Skeletal muscle cell (primary cell): ENCODE measurements at places on chromosomes 2 and 18.
A peak's percentile ranks its signal among the peaks of the same experiment; 100 is the strongest.

GRCh38 chr18:51082571-51083267 lies 52.7 kb downstream of the SMAD4 start:
- no peak for DNase-seq

GRCh38 chr2:33475224-33476130 lies 972 bp upstream of the RASGRP3 start:
- DNase-seq = no peak

DNA sequence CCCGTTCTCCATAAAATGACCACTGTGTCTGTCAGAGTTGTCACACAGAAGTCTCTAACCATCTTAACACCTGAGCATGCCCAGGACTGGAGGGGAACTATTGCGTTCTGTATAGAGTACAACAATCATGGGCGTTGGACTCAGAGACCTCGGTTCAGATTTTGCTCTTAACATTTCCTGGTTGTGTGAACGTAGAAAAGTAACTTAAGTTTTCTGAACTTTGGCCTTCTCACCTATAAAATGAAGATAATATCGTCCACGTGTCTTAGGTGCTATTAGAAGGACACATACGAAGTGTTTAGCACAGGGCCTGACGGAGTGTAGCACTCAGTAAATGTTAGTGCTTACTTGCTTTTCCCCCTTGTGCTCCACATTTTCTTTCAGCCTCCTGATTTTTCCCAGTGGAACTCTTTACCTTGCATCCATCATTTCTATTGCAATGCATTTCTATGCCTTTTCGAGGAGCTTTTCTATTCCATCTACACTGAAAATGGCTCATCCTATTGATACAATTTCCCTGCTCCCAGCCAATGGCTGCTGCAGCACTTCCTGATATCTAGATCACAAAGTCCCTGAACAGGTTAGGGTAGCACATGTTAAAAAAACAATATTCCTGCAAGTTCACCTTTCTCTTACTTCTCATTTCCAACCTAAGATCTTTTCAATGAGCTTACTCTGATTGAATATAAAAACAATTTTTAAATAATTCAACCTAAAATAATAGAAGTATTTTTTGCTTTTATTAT lies 22.7 kb downstream of the DPP10 start:
- DNase-seq = no peak

GRCh38 chr2:97766567-97766966 lies 53.2 kb downstream of the ZAP70 start:
- DNase-seq = no peak

DNA sequence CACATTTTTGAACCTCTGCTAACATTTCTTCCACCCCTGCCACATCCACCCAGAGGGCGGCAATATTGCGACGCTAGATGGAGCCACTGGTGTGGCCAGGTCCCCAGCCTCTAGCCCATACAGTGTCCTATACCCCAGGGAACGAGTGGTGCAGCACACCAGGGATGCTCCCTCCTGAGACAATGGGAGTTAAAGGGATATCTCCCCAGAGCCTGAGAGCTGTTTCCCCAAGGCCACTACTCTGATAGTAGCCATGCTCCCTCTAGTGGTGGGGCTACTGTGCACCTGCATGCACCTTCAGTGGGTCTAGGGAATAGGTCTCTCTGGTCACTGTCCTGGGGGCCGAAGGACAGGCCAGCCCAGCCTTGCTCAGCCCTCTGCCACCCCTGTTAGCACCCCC lies 336.4 kb upstream of the FSHR start:
- no peak for DNase-seq

- peak; percentile 60 for DNase-seq
These were observed 236.1 kb downstream of the CDH20 start for GRCh38 chr18:61569176-61569892.

DNA sequence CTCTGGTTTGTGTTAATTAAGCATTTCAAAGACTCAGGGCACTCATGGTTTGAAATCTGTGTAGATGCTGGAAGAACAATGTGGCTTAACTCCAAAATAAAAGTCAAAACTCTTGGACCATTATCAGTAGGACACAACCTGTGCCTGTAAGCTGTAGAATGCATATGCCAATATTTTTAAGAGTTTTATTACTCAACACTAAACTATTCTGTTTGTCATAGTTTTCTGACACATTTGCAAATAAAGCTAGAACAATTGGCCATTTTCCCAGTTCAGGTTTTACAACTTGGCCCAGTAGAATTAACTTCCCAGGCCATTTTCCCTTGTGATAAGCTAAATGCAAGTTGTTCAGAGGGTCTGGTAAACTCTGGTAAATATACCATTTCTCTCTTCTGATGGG lies 713.1 kb downstream of the CBLN2 start:
- no peak for DNase-seq

DNA sequence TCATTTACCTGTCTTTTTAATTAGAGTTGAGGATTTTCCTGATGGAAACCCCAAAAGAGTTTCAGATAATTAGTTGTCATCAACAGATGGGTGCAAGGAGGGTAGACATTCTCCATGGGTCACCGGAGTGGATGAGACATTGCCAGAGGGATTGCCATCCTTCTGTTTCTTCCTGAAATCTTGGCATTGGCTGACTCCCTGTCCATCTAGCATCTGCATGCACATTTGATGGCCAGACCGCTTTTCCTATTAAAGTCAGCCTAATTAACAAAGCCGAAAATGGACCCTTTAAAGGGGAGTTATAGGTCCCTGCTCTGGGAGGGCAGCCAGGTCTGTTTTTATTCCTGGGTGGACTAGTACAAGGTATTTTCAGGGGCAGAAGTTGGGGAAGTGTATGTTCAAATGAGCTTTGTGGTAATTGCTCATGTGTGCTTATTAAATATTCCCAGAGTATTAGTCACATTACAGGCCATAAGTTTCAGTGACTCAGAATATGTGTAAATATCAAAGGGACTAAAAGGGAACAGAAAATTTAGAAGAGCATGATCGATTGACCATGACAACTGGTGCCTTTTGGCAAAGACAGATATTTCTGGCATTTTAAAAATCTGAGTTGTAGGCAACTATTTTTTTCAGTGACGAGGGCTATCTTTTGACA lies 209.8 kb downstream of the PHLPP1 start:
- no peak for DNase-seq

GRCh38 chr18:49716035-49716434 lies 97.3 kb downstream of the ACAA2 start:
- DNase-seq = no peak

DNA sequence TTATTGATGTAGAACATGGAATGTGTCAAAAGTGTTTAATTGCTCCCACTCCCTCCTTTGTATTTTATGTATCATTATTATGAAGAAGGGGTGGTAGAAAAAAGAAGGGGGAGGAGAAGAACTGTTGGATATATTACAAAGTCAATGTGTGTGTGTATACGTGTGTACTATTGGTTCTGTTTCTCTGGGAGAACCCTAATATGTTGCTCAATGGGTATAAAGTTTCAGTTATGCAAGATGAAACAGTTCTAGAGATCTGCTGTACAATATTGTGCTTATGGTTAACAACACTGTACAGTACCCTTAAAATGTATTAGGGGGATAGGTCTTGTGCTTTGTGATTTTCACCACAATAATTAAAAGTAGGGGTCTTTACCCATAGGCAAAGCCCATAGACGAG lies 58.1 kb upstream of the ZC3H15 start:
- DNase-seq = no peak

DNA sequence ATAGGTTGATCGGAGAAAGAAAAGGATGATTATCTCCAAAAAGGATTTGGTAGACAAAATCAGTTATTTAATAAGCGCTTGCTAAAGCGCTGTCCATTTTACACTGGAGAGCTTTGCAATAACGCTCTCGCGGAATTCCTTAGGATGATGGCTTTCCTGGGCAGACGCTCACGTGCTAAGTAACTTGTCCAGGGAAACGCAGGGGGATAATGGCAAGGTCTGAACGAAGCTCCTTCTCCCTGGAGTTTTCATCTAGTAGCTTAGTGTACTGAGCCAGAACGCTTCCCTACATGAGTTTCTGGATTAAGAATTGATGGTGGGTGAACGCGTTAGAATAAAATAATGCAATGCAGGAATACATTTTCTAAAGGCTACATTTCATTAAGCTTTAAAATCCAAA lies 739.5 kb upstream of the SALL3 start:
- DNase-seq = no peak

DNA sequence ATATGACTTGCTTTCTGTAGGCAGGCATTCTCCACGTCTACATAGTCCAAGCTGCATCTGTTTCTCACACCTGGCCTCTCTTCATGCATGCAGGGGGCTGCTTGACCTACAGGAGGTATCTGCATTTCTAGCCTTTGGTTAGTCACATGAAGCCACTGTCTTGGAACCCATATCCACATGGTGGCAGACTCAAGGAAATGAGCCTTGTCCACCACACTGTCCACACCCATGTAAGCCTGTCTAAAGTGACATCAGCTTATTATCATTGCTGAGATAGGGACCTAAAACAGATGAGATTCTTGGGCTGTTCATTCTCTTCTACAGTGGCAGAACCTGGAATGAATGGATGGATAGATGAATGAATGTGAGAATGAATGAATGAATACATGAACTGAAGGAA lies 160.4 kb downstream of the DOCK10 start:
- DNase-seq = no peak

- no peak for DNase-seq
These were observed 2.4 kb downstream of the FARP2 start for GRCh38 chr2:241358470-241358869.

DNA sequence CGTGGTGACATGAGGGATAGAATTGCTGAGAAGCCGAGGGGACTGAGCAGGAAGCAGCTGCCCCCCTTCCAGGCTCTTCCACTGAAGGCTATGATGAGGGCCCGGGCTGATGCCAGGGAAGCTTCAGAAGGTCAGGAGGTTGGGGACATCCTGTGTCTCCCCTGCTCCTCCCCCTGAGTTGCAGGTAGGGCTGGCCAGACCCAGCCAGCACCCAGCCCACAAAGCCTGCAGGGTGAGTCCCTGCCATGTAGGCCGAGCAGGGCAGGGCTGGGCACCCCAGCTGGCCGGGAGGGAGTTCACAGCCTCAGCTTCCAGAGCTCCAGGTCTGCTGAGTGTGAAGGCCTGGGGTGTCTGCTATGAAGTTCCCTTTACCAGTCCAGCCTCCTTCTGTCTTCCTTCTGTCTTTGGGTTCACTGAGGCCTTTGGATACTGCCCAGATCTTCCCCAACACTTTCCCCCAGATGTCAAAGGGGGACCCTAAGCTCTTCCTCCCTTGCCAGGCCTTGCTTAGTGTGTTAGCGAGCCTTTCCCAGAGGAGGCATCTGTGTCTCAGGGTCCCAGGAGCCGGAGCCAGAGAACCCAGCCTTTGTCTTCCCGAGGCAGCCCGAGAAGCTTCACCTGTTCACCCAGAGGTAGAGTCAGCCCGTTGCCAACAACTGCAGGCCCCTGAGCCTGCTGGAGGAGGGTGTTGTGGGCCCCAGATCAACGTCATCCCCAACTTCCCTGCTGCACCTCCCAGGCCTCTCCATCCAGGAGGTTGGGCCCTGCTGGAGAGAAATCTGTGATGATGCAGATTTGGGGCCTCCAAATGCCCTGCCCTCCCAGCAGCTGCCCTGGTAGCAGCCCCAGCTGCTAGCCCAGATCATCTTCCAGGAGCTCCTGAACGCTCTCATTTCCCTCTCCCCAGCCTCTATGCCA lies 3.6 kb upstream of the NCL start:
- DNase-seq = no peak

DNA sequence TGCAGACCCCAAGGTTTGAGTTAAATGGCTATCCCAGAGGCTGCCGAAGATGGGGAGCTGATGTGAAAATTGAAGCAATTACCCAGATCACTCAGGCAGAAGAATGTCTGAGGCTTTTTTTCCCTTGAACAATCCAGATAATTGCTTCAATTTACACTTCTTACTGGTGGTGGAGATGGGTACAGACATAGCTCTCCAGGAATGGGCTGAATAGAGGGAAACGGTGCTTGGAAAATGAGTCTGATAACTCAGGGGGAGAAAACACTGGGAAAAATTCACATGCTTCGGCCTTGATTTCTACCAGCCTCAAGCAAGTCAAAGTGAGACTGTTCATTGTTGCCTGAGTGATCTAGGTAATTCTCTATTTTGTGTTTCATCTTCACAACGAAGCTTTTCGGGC lies 9.5 kb upstream of the KIF5C start:
- no peak for DNase-seq

DNA sequence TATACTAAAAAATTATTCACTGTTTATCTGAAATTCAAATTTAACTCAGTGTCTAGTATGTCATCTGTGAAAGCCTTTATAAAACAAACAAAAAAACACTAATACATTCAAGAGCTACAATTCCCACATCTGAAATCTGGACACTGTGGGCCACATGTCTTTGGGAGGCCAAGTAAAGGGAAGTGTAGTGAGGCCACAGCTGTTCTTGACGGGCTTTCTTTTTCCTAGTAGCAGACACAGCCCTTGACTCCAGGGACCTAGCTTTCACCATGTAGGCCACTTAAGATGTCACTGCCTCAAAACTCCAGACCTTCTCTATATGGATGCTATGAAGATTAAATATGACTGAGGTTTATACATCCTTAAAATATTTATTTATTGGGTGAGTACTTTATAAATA lies 91.1 kb downstream of the RBMS1 start:
- no peak for DNase-seq
